ENCODE measurements at places on chromosomes 11 and 22.

GRCh38 chr11:103988595-103988969, 47.9 kb upstream of the DDI1 start:
- DNase-seq = no peak

GRCh38 chr11:9527481-9528135, 45.9 kb upstream of the WEE1 start:
- DNase-seq = no peak

- DNase-seq = no peak
Observed at GRCh38 chr11:10568486-10568941, at the start of gene LYVE1. TSS of gene LYVE1 (minus strand) at chr11:10568665. CDS start at chr11:10568532, 133 bp downstream.

DNA sequence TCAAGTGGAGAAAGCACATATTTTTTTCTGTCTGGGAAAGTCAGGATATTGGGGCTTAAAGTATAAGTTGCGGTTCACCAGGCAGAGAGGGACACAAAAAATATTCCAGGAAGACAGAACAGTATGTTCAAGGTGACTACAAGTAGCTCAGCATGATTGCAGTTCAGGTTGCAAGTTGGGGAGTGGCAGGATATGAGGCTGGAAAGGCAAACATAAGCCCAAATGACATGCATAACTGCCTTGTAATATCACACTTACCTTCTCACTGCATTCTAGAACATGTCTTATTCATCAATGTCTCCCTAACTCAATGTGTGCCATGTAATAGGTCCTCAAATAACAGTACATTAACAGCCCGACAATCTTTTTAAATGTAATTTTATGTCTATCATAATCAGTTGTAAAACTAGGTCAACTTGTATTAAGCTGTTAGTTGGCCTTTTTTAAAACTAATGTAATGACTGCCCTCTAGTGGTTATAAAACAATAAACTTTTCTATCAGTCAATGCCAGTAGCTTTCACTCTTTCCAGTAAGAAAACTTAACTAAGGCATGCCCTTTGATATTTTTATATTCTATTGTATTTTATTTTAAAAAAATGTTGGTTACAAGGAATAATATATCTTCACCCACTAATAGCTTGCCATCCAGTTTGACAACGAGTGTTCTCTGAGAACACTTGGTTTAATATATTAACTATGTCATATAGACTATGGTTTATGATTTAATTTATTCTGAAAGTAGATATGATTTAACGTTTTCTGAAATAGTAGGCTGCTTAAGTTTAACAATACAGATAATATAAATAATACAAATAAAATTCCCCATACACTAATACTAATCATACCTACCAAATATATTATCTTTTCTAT, 39.4 kb upstream of the CFAP300 start:
- peak; percentile 31 for DNase-seq

DNA sequence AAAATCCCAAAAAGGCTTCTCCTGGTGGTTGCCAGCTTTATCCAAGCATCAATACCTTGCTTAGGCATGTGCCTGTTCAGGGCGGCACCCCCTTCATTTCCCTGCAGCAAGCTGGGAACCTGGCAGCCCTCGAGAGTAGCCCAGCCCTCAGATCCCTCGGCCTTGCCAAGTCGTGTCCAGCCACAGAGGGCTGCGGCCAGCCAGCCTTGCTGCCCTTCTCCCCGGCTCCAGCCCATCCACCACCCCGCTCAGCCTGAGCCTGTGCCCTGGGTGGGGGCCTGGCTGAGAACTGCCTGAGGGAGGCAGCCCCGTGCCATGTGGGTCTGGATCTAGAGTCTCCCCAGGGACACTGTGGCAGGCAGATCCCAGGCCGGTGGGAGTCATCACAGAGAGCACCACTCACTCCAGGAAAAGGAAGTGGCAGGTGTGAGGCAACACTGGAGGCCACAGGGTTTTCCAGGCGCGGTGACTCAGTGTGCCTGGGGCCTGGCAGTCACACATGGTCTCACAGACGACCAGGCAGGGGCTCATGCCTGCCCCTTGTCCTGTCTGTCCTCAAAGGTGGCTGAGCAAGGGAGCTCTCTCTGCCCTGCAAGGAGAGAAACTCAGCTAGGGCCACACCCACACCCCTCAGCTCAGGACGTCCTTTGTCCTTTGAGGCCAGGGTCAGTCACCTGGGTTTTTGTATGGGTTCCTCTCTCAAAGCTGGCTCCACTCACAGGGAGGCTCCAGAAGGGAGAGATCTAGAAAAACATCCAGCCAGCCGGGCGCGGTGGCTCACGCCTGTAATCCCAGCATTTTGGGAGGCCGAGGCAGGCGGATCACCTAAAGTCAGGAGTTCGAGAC, 12.2 kb upstream of the CDC42BPG start:
- no peak for DNase-seq

GRCh38 chr11:10301656-10302358, 3.1 kb upstream of the ADM start:
- DNase-seq = no peak

- DNase-seq = no peak
Observed at GRCh38 chr22:42313804-42314581, 43.5 kb upstream of the TCF20 start.

DNA sequence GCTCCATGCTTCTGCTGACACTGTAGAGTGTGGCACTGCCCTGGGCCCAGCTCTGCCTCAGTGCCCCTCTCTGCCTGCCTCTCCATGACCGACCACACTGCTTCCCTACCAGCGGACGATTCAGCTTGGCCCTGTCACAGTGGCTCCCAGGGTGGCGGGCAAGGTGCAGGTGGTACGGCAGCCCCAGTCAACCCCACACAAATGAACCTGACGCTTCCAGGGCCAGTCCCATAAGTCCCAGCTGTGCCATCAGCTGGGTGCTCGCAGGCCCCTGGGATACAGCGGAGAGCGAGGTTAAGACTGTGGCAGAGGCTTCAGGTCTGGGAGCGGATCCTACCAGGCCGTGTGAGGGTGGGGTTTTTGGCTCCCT, 134.8 kb downstream of the LDLRAD3 start:
- DNase-seq = no peak

- DNase-seq = no peak
Observed at GRCh38 chr22:37811867-37812266, 4.1 kb downstream of the GCAT start.

DNA sequence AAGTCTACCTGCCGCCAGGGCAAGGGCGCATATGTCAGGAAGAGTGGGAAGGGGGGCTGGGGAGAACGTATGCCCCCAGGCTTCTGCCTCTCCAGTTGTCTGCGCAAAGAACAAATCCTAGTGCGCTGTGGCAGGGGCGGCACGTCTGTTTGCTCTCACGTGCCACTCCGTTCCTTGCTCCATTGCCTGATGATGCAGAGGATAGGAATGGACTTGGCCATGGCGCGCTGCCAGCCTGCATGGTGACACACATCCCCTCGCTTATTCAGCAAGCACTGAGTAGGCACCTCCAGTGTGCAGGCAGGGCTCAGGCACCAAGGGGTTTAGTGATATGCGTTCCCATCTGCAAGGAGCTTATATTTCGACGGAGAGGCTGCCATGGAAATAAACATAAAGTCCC, 45.4 kb upstream of the SLC22A12 start:
- no peak for DNase-seq

GRCh38 chr22:38125751-38126201, 15.3 kb upstream of the BAIAP2L2 start:
- DNase-seq = no peak

GRCh38 chr11:67641338-67642172, 2.0 kb upstream of the TBX10 start:
- DNase-seq = no peak

Data from CD8-positive, alpha-beta T cell (primary cell).